OCI-M1 (cell line): ENCODE measurements at places on chromosomes 5 and 9.

GRCh38 chr5:130287438-130287837 lies 383.2 kb downstream of the CHSY3 start:
- DNase-seq, result no peak

DNA sequence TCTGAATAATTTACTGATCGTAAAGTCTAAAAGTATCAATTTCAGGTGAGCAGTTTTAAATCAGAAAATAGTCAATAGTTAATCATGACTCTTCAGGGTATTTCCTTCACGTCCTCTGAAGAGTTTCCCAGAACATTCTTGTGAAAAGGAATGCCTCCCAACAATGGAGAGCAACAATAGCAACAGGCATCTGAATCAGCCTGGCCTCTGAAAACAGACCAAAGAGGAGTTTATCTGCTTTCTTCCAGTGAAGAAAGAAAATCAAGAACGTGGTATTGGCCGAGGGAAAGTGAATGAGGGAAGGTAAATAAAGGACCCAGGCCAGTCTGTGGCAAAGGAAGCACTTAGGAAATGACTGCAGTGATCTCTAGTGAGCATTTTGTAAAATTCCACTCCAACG lies 26.1 kb upstream of the RASGEF1C start:
- no peak for DNase-seq

DNA sequence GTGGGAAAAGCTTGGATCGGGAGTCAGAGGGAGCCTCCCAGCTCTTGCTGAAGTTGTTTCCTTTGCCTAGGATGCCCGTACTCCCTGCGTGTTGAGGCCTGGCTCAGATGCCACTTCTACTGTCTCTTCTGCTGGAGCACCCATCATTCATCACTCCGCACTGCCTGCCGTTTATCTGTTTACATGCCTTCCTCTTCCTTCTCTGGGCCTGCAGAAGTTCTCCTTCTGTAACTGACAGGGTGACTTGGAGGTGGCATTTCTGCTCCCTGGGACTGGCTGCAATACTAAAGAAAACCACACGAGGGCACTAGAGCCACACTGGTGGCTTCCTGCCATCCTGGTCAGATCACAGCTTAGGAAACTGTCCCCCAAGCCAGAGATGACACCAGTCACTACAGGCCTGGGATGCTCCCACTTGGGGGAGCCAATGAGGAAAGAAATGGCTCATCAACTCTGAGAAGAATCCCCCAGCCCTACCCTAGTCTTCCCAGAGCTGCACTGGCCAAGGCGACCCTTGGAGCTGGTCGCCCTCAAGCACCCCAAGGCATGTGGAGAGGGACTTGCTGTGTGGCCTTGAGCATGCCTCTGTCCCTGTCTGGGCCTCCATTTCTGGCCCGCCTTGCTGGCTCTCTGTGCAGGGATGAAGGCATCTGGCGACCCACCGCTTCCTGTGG lies 9.7 kb upstream of the SLC25A51 start:
- peak; percentile 95 for DNase-seq

GRCh38 chr5:66862020-66862419 lies 265.8 kb downstream of the MAST4 start:
- no peak for DNase-seq

GRCh38 chr5:98938464-98938863 lies 9.7 kb upstream of the CHD1 start:
- DNase-seq, result no peak

GRCh38 chr9:114437401-114437893 lies 49.7 kb upstream of the AKNA start:
- no peak for DNase-seq

- no peak for DNase-seq
Measured at GRCh38 chr9:87237336-87237735, 260.3 kb upstream of the DAPK1 start.

DNA sequence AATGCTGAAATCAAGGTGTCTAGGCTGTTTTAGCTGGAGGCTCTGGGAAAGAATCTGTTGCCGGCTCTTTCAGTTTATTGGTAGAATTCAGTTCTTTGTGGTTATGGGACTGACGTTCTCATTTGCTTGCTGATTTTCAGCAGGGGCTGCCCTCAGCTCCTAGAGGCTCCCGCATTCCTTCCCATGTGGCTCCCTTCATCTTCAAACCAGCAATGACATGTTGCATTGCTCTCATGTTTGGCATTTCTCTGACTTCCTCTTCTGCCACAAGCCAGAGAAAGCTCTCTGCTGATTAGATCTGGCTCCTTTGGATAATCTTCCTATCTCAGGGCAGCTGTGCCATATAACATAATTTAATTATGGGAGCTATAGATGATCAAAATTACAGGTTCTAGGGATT lies 360.3 kb downstream of the LRRC70 start:
- DNase-seq, result peak; percentile 58

DNA sequence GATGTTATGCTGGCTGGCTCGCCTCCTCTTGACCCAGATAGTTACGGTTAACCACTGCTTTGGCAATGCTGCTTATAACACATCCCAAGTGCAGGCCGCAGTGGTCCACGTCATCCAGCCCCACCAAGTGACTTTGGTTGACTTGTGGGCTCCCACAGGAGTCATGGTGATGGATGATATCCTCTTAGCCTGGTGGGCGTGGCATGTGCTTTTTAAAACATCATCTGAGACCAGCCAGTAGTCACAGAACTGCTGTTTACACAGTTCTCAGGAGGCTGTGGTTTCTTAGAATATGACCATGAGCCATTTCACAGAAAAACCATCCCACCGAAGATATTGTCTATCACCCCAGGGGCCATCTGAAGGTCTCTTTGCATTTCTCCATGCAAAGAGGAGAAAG lies 216.9 kb downstream of the SH3GL2 start:
- DNase-seq, result peak; percentile 96
